ENCODE measurements at places on chromosomes 3 and 15. TPM values are rescaled to one million over a fixed set of nuclear protein-coding genes. Genes with fewer than 3 reads are reported as not detected.

GRCh38 chr3:118485693-118486092 lies 549.0 kb downstream of the IGSF11 start:
- no peak for DNase-seq

GRCh38 chr3:84727616-84728015 lies 231.2 kb upstream of the CADM2 start:
- no peak for DNase-seq

- no peak for DNase-seq
Observed at GRCh38 chr3:7144697-7145308, 283.9 kb downstream of the GRM7 start.

GRCh38 chr3:15154326-15154725 lies 51.7 kb upstream of the CAPN7 start:
- DNase-seq, result no peak

DNA sequence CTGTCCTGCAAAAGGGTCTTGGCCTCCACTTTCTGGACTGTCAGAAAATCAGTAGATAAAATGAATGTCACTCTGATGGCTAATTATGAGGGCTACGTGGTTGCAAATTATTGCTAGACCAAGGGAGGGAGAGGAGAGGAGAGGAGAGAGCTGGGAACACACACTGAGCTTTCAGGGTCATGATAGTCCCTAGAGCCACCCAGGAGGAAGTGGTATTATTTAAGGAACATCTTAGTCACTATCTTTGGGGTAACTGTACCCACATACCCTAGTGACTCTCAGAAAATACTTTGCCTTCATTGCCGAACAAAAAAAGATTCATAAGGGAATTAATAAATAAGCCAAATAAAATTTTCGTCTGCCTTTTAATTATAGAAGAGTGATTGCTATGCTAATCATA lies 642.3 kb upstream of the CFAP20DC start:
- no peak for DNase-seq

DNA sequence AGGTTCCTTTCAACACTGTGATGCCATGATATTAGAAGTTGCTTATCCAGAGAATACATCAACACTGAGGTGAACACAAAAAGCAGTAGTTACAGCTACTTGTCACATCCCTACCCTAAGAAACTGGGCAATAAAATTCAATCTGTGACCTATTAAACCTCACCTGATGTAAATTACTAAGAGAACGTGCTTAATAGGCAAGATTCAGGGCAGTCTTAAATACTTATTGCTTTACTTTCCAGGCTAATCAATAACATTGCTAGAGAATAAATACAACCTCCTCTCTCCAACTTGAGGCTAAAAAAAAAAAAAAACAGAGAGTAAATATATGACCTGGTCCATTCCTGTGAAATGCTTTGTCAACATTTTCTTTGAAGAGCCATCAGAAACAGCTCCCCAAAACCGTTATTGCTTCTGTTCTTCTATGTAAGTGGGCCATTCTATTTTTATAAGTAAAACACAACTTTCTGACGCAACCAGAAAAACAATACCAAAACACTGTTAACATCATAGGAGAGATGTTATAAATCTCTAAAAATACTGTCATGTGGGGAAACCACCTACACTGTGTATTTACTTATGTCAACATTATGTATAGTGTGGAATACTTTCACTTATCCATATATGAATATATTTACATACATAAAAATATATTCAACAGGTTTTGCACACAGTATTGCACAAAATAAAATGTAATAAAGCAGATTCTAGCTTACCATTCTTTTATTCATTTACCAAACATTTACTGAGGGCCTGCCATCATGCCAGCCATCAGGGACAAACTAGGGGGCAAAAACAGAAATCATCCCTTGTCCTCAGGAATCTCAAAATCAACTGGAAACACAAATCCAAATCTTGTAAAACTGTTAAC lies 2.7 kb downstream of the NKIRAS1 start:
- no peak for DNase-seq

DNA sequence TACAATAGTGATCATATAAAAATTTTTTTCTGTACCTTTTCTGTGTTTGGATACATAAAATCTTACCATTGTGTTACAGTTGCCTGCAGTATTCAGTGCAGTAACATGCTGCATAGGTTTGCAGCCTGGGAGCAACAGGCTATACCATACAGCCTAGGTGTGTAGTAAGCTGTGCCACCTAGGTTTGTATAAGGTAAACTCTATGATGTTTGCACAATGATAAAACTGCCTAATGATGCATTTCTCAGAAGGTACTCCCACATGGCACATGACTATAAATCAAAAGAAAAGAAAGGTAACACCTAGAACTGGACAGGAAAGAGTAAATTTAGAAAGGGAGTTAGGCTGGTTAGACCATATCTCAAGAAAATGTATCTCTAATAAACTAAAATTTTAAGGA lies 293.5 kb downstream of the ULK4 start:
- no peak for DNase-seq

DNA sequence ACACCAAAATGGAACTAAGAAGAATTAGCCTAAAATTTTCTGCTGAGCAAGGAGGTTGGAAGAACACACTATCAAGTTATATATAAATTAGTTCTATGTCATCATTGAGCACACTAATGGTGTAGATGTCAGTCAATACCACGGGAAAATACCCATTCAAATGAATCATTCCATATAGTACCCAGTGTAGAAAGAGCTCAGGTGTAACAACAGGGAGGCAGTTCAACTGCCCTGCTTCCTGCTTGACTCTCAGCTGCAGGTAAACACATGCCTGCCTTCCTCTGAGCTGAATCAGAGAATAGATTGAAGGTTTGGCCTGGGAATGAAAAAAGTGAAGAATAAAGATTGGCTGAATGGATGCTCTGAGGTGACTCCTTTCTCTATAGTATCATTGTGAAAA lies 1088.0 kb downstream of the AGBL1 start:
- peak; percentile 58 for DNase-seq

DNA sequence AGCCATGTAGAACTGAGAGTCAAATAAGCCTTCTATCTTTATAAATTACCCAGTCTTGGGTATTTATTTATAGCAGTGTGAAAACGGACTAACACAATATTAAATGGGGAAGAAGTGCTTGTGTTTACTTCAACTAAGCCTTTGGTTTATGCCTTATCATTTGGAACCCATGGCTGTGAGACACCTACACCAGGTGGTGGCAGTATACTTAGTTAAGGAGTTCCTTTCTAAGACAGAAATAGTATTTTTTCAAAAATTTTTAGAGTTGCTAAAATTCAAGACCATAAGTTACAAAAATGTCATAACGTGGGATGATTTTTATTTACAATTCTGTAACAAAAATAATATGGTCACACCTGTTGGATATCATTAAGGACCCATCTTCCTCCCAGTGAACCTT lies 354.5 kb upstream of the SOX14 start:
- no peak for DNase-seq

- no peak for DNase-seq
Observed at GRCh38 chr3:143283432-143284128, 164.0 kb downstream of the CHST2 start.

DNA sequence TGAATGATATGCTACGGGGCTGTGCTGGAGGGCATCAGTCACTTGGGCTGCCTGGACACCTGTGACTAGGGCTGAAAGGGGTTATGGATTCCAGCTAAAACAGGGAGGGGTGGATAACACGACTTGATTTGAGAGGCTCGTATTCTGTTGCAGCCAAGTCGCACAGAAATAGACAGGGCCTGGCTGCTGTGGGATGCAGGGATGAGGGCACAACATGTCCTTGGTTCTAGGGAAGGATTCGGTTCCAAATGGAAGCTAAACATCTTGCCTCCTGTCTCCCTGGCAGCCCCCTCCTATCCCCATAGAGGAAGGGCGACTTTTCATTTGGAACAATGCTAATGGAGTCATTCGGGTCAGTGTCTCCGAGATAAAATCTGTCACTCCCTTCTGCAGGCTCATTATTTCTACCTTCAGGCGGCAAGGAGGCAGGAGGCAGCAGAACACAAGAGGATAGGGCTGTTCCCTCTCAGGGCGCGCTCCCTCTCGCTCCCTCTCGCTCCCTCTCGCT lies 433.8 kb upstream of the RBMS3 start:
- no peak for DNase-seq

Gene SGO1
- 3.4 TPM for polyA plus RNA-seq

GRCh38 chr3:125192190-125193035 lies 20.1 kb downstream of the SLC12A8 start:
- DNase-seq, result no peak

Gene GRAMD2A
- 5.7 TPM for polyA plus RNA-seq

DNA sequence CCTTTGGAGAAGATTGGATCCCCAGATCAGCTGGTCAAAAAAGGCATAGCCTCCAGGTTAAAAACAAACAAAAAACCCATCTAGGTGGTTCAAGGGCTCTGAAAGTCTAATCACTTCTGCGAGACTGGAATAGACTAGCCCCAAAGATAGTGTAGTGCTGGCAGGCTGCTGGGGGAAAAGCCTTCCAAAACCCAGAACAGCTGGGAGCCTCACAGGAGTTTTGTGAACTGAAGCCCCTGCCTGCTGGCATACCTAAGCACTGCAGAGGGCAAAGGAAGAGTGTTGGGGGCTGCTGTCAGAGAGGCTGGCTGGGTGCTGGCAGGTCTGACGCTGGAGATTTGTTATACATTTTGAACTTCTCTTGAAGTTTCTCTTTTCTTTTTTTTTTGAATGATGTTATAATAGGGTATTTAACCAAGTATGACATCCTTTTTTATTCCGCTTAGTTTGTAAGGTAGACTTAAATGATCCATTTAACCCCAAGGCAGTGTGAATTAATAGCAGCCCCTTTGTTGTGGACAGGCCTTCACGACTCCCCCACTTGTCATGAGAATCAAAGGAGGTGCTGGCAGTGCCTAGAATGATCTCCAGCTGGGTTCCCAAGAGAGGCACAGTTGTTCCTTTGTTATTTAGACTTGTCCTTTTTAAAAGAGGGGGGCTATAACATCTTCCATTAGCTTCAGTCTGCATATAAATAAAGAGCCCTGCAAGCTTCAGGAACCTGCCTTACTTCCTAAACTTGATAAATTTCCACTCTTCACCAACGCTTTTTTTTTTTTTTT lies 53.9 kb downstream of the CRTC3 start:
- DNase-seq, result no peak

Gene BSN
- polyA plus RNA-seq, result under 0.01 TPM

DNA sequence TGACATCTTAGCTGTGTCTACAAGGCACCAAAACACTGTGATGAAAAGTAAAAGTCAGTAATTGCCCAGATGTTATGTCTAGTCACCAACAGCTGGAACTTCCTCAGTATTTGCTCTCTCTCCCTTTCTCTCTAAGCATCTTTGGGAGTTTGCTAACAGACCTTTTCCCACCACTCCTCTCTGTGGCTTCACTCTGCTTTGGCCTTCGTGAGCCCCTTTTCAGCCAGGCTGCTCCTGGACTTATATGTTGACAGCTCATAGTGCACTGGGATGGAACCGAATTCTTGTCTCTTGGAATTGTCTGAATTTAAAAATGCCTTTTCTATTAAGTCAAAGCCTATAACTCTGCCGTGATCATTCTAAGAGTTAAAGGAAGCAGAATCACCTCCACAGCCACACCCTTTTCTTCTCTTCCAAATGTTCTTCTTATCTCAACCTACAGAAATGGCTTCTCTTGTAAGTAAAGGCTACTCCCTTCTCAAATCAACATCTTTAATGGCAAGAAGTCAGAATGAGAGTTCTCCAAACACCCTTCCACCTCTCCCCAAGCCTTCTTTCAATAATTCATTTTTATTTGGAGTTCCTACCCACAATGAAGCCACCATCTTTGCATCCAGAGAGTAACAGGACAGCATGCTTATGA lies 17.2 kb upstream of the FOXP1 start:
- no peak for DNase-seq

Gene RFT1
- polyA plus RNA-seq, result 25.5 TPM

- DNase-seq, result no peak
Observed at GRCh38 chr3:197302696-197303341, 4.4 kb upstream of the DLG1 start.

Gene SLC51B
- not detected for polyA plus RNA-seq

DNA sequence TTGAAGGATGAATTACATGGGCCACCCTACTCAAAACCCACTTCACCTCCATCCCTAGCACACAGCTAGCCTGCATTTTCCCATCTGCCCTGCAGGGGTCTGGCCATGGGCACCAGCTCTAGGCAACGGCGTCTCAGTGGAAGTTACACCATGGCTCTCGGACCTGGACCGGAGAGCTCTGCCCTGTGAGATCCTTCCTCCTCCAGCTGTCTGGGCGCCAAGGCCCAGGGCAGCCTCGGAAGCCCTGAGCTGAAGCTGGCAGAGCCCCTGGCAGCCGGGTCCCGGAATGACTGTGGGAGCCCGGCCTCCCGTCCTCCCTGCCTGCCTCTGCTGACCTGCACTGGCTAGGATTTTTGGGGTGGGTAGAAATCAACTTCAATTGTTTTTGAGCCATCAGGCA lies 98.9 kb downstream of the CHSY1 start:
- no peak for DNase-seq

DNA sequence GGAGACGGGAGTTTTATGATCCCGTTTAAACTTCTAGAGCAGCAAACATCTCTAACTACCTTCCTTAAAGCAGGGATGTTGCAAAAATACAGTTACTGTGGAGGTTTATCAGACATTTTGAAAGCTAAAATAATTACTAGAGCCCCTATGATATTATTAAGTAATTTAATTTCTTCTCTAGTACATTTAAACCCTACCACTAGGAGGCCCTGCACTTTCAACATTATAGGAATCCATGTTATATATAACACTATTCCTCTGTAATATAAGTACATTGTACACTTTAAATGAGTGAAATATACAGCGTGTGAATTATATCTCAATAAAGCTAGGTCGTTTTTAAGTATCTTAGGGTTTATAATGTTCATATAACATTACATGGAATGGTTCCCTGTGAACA lies 11.5 kb downstream of the SETMAR start:
- no peak for DNase-seq

GRCh38 chr3:146471012-146471411 lies 1.7 kb upstream of the PLSCR2 start:
- no peak for DNase-seq
